ENCODE measurements at places on chromosomes 7 and 10.

DNA sequence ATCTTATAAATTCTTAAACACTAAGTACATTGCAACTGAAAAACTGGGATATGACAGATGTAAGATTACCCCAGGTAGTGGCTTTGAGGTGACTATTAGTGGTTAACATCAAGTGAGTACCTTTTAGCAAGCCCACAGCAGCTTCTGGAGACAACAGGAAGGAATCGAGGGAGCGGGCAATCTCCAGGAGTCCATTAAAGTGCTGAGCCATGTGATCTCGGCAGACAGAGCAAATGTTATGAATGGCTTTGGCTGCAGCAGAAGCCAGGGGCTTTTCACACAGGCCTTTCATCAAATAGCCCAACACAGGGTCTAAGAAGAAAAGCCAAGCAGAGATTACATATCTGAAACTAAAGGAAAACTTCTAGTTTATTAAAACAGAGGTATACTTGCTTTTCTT lies 48.9 kb downstream of the IRF5 start:
- DNase-seq = no peak

- no peak for DNase-seq
Observed at GRCh38 chr7:130278860-130279259, 12.2 kb downstream of the CPA2 start.

DNA sequence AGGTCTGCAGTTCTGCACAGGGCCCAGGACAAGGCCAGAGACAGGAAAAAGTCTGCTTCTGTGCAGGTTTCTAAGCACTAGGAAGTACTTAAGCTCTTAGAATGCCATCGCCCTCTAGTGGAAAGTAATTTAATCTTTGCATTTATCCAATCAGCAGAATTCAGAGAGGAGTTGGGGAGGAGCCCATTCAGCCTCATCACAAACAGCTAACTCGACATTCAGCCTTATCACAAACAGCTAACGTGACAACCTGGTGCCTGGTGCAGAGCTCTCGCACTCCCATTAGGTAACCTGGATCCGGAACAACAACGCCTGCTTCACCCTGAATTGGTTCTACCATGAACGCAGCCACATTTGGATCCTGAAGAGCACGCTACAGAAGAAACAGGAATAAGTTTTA lies 15.2 kb downstream of the OAT start:
- DNase-seq = no peak

GRCh38 chr7:77184990-77185389 lies 14.6 kb downstream of the FGL2 start:
- DNase-seq = no peak

DNA sequence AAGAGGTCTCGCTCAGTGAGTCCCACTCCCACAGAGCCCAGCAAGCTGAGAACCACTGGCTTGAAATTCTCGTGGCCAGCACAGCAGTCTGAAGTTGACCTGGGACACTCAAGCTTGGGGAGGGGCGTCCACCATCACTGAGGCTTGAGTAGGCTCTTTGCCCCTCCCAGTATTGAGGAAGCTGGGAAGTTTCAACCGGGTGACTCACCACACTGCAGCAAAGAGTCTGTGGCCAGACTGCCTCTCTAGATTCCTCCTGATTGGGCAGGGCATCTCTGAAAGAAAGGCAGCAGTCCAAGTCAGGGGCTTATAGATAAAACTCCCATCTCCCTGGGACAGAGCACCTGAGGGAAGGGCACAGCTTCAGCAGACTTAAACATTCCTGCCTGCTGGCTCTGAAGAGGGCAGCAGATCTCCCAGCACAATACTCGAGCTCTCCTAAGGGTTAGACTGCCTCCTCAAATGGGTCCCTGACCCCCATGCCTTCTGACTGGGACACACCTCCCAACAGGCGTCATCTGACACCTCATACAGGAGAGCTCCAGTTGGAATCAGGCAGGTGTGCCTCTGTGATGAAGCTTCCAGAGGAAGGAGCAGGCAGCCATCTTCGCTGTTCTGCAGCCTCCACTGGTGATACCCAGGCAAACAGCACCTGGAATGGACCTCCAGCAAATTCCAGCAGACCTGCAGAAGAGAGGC lies 970.9 kb upstream of the LRRN3 start:
- no peak for DNase-seq

DNA sequence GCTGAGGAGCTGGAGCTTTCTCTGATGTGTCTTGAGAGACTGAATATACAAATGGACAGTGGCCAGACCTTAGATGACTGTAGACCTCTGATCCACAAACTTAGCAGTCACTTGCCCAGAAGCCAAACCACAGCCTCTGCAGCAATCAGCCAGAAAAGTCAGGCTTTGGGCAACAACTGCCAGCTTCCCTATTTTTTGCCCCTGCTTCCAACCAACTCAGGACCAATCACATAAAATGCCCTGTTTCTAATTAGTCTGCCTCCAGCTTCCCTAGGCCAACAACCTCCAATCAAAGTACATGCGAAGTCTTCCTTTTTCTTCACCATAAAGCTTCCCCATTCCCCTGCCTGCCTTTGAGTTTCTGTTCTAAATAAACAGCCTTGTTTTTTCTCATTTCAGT lies 37.8 kb upstream of the CACUL1 start:
- DNase-seq = no peak

GRCh38 chr10:83289373-83289772 lies 849.9 kb upstream of the GHITM start:
- DNase-seq = no peak

- no peak for DNase-seq
Observed at GRCh38 chr7:460374-461116, 59.1 kb downstream of the PDGFA start.

GRCh38 chr7:37918526-37918925 lies 1.9 kb upstream of the SFRP4 start:
- no peak for DNase-seq

DNA sequence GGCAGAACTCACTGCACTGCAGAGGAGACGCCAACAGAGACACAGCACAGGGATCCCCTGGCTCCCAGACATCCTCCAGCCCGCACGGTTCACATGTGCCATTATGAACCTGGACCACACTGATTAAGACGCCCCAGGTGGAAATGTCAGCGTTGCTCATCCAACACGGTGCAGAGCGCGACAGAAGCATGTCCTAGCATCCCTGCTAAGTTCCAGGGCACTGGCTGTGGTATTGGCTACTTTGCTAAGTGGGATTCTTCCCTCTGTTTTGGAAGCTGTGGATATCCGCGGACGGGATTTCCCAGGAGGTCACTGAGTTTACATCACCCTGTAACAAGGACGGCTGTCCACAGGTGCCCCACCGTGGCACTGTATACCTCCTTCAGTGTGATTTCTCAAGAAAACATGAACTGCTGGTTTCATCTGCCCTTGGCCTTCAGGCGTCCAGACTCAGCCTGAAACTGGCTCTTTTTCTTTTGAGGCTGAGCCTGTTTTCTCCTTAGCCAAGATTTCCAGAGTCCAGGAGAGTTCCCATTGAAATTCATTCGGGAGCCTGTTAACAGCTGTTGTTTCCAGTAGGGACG lies 324.0 kb downstream of the WDR37 start:
- DNase-seq = no peak

DNA sequence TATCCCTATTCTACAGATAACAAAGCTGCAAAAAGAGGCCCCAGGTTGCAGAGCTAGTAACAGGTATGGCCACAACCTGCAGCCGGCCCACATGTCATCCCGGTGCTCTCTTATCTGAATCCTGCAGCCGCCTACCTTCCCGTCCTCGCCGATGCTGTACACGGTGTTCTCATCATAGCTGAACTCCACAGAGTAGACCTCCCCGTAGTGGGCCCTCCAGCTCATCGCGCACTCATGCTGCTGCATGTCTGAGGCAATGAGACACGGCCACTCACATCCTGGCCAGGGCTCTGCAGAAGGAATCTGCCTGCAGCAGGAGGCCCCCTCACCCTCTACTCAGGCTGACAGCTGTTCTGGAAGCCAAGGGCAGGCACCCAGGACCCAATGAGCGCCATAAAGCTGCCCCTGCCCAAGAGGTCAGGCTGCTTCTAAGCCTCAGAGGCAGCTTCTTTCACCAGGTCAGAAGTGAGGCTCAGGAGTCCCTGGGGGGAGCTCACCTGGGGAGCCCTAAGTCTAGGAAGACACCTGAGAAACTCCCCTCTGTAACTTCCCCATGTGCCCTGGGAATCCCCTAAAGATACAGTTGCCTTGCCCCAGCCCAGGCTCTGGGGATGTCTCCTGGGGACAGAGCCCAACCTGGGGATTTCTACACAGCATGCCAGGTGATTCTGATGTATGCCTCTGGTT lies 17.9 kb upstream of the CYREN start:
- no peak for DNase-seq

DNA sequence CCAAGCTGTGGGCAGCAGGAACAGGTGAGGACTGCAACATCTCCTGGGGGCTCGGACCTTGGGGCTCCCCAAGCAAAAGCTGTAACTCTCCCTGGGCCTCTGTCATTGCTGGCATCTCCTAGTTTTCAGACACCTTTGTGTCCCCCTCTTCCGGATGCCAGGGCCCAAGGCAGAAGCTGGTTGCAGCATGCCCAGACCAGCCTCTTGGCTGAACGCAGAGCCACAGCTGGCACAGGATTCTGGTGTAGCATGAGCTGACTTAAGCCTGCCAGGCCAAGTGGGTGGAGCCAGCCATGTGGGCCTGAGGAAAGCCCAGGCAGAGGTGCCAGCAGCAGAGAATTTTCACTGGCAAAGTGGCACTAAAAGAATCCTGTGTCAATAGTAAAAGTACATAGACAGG lies 43.5 kb downstream of the ZWINT start:
- DNase-seq = no peak

DNA sequence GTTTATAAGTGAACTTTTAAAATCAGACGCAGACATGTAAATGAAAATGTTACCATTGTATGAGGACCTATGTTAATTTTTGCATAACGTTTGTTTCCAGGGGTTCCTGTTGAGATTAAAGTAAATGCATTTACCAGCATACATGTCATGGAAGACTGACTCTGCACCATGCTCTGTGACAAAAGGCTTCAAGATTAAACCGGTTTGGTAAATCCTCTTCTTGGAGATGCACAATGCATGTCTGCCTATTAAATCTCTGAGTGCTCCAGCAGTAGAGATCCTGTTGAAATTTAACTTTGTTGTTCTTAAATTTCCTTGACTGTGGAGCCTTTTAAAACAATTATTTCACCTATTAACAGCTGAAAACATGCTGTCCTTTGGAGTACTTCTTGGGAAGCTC lies 36.5 kb upstream of the JAZF1 start:
- no peak for DNase-seq

GRCh38 chr7:84629640-84630318 lies 435.2 kb upstream of the SEMA3A start:
- no peak for DNase-seq

GRCh38 chr10:127866276-127867013 lies 26.3 kb downstream of the CLRN3 start:
- no peak for DNase-seq

GRCh38 chr7:154178895-154179294 lies 126.7 kb downstream of the DPP6 start:
- no peak for DNase-seq

DNA sequence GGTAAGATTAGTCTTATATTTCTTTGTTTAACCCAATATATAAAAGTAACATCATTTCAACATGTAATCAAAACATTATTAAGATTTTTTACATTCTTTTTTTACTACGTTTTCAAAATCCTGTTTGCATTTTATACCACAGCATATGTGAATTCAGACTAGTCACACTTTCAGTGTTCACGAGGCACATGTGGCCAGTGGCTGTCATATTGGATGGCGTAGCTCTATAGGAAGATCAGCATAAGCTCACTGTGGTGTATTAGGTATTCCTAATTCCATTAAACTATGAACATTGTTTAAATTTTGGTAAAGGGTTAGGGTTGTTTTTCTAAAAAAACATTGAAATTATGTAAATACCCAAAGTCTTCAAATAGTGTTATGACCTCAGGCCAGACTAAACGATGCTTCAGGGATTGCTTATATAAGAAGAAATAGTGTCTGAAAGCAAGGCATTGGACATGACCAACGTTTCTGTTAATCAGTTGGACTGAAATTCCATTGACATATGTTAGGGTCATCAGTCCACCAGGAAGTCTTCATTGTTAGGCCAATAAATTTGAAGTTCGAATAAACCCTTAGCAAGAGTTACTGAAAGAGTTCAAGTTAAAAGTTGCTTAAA lies 97.0 kb downstream of the BICC1 start:
- DNase-seq = no peak

- no peak for DNase-seq
Observed at GRCh38 chr10:6278519-6279120, 75.9 kb downstream of the PFKFB3 start.

DNA sequence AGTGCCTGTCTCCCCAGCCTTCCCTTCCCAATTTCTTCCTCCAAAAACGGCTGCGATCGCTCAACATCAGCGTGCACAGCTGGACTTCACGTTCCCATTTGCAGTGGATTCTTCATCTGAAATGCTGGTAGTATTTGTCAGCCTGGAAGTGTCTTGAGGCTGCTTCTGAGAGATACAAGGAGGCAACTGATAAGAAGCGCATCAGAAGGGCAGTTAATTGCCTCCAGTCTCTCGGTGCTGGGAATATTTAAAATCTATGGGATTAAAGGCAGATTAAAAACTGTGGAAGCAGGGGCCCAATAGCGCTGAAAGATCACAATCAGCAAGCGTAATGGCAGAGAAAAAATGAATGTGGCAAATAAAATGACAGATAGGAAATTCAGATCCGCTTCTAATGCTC lies 450.0 kb downstream of the GATA3 start:
- DNase-seq = no peak

GRCh38 chr10:2933519-2933918 lies 133.8 kb upstream of the PFKP start:
- DNase-seq = no peak

DNA sequence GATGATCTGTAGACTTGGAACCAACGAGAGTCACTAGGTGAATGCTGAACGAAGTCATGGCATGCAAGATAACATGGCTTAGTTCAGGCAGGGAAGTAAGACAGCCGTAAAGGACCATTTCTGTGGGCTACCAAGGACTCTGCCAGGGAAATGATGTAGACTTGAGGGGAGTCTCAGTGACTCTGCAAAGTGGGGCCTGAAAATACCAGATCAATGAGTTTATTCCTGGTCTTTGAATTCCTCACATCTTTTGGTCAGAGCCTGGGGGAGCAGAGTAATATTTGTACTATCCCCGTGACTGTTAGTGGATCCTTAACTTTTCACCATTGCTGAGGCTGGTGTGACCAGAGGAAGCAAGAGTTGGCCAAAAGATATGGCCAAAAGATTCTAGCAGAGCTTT lies 60.7 kb upstream of the INHBA start:
- DNase-seq = no peak

- no peak for DNase-seq
Observed at GRCh38 chr7:17406738-17407137, 108.3 kb downstream of the AHR start.

DNA sequence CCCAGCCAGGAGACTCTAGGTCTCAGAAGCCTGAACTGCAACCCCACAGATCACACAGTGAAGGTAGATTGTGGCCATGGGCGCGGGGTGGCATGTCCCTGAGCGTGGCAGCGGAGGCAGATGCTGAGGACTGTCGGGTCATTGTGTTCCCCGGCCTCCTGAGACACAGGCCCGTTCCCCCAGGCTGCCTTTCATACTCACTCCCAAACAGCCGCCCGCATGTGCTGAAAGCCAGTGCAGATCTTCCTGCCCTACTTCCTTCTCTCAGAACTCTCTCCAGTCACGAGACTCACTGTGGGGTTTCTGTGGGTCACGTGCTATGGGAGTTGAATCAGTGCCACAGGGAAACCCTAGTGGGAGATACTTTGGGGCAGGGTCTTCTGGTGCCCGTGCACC lies 48.0 kb downstream of the ZNF467 start:
- DNase-seq = no peak

- no peak for DNase-seq
Observed at GRCh38 chr10:61901829-61902444, 438 bp downstream of the ARID5B start.

Measured in activated CD4-positive, CD25-positive, alpha-beta regulatory T cell treated with anti-CD3 and anti-CD28 coated beads, Interleukin-2, amount 50 U/mL, for 16 hours (primary cell).